ENCODE measurements at places on chromosomes 2 and 18.

- no peak for DNase-seq
These were observed 13.9 kb downstream of the FN1 start for GRCh38 chr2:215421859-215422461.

- no peak for DNase-seq
These were observed at the start of gene EMILIN2 for GRCh38 chr18:2846636-2847316. EMILIN2 (plus strand) TSS chr18:2847006; CDS start chr18:2847189, 183 bp downstream.

GRCh38 chr18:65435534-65435933, 315.3 kb upstream of the CDH7 start:
- DNase-seq, result no peak

GRCh38 chr2:176592216-176592615, 323.0 kb downstream of the MTX2 start:
- no peak for DNase-seq

- DNase-seq, result no peak
These were observed 31.3 kb downstream of the KIAA2012 start for GRCh38 chr2:202104286-202104870.

GRCh38 chr18:11064106-11064505, 85.3 kb downstream of the PIEZO2 start:
- DNase-seq, result no peak

DNA sequence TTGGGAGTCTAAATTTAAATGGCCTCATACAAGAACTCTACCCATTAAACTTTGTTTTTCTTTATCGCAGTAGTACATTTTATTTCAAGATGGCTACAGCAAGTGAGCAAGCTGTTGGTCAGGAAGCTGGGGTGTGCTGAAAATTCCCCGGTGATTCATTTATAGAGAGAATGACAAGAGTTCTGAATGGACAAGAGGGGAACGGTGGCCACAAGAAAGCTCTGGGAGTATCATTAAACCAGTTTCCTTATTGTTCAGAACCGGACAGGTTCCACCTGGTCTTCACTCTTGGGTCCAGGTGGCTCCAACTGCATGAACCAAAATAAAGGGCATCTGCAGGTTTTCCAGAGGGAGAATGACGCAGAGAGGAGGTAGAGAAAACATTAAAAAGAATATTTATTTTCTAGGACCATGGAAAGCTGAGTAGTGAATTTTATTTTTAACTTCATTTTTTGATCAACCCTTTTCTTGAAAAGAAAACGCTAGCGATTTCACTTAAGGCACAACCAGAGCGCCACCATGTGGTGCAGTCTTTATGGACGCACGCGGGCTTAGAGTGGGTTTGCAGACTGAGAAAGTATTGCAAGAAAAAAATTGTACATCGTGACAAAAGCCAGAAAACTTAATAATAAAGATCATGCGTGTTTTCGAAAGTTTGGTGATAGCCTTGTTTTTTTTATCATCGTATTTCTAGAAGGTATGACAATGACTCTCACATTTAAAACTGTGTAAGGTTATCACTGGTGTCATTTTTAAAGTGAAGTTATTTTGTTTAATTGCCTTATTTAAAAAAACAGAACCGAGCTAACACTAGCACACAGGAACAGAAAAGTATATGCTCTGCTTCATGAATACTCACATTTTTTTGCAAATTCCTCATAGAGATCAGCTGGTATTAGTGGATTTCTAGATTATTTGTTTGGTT, 97.9 kb upstream of the NOL4 start:
- DNase-seq, result peak; percentile 11

- DNase-seq, result peak; percentile 70
These were observed 36.1 kb upstream of the GPD2 start for GRCh38 chr2:156399950-156400705.

DNA sequence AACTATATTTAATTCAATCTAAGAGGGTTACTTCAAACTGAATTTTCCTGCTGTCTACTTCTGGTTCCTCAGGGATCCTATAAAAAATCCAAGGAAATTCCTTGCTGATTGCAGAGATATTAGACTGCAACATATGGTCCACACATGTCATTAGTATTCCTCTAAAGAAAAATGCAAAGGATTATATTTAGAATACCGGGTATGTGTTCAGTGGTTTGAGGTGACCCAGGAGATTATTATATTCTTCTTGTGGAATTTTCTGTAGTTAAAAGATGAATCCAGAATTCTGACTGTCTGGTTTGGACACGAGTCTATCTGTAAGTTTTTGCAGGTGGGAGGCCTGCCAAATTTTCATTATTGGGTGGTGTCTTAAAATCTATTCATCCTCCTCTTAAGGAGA, 18.2 kb downstream of the HOXD1 start:
- DNase-seq, result no peak

DNA sequence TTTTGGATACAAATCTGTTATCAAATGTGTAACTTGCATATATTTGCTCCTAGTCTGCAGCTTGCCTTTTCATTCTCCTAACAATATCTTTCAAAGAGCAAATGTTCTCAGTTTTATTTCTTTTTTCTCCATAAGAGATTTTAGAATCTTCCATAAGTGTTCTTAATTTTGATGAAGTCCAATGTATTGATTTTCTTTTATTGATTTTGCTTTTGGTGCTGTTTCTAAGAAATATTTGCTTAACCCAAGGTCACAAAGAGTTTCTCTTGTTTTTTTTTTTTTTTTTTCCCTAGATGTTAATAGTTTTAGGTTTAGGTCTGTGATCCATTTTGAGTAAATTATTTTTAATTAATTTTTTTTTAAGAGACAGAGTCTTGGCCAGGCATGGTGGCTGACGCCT, 75.8 kb upstream of the SPRED2 start:
- no peak for DNase-seq

DNA sequence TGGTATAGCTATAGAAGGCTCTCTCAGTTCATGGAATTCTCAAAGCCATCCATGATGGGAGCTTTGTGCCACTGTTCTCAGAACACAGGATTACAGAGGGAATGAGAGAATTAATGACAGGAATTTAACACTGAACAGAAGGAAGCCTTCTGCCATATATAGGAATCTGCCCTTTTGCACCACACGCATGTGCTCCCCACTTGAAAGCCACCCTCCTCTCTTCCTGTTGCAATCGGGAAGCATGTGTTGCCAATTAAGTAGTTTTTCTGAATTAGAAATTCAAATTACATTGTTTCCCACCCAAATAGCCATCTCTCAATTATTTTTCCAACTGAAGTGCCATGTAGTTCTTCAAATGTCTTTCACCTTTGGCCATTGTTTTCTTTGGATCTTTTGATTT, 71.3 kb downstream of the C1D start:
- no peak for DNase-seq

DNA sequence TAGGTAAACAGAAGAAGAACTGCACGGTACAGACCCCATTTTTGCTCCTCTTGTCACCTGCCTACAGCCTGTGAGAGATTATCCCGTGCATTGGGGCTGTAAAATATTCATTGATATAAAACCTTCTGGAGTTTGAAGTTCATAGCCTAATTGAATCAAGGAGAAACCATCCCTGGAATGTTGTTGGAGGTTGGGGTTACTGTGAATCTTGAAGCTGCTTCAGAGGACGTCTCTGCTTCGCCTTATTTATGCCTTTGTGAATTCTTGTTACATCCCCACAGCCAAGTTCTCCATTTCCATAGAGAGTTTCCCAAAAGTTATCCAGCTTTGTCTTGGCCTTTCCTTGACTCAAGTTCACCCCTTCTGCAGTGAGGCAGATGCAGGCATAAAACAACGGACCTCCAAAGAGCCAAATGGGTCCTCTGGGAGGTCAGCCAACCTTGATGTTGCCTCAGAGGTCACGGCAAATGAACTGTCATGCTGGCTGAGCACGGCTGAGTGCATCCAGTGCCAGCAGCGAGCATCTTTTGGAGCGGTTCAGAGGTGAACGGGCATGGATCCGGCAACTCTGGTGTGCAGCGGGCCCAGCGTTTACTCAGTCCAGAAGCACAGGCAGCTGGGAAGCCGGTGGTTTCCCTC, 317.6 kb downstream of the PRKCE start:
- DNase-seq, result no peak

GRCh38 chr2:19505-19904, 26.8 kb downstream of the FAM110C start:
- no peak for DNase-seq

GRCh38 chr2:222907790-222908441, 47.1 kb downstream of the ACSL3 start:
- no peak for DNase-seq

DNA sequence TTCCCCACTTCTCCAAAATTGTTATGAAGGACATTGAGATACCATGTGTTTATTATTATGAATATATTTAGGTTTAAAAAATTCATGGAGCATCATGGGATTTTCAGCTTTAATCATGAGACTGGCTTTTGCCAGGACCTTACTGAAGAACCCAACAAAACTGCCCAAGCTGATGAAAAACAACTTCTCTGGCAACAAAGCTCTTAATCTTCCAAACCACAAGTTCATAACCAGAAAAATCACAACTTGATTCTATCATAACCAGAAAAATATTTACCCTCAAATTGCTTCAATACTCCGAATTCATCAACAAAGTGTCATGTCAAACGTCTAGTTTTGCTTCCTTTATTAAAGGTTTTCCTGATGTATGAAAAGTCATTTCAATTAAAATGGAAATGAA, 971.8 kb upstream of the ACVR2A start:
- no peak for DNase-seq

DNA sequence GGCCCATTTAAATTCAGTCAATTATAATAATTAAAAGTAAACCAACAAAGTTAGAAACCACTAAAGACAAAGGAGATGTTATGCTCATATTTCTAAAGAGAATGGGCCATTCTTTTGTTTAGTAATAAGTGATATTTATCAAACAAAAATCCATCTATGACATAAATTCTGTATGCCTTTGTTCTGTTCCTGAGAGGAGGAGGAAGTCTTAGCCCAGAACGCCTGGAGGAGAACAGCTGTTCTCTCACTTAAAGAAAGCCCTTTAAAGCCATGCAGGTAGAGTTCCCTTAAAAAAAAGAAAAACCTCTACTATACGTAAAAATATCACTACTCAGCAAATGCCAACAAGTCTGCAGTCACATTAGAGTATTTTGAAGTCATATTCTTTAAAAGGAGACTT, 15.5 kb downstream of the LAMA1 start:
- no peak for DNase-seq

DNA sequence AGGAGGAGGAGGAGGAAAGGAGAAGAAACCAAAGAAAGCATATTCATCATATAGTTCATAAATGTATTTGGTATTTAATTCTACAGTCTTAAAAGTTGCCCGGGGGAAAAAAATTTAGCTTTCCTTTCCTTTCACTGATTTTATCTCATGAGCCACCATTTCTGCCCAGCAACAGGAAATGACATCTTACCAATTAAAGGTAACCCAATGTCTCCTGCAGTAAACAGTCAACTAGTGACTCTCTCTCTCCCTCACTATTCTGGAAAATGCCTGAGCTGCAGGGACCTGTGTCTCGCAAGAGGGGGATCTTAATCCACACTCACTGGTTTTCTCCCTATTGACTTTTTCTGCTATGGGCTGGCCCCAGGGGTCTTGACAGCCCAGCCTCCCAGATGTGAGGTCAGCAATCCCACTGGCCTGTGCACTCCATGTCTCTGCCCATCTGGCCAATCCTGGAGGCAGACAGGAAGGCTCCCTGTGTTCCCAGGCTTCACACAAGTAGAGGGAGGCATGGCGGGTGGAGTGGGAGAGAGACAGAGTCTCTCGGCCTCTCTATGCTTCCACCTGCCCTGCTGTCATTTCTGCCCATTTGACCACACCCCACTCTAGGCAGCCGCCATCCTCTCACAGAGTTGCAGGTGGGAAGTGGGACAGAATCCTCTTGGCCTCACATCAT, 85.4 kb upstream of the CABLES1 start:
- no peak for DNase-seq

DNA sequence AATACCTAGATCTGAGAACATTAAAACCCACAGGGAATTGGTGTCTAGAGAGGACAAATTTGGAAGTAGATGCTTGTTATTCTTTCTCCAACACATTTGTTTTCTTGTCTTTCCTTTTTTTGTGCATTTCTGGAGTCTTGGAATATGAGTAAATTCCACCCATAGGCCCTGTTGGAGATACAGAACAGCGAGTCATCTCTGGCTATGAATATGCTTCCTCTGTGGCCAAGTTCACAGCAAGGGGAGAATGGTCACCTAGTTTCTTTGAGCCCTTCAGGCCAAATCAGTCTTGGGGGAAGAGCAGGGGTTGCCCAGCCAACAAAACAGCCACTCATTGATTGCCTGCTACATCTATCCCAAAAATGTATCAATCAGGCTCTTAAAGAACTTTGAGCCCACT, 31.3 kb downstream of the SP140L start:
- no peak for DNase-seq

- DNase-seq, result no peak
These were observed 7.7 kb upstream of the OXER1 start for GRCh38 chr2:42771546-42772153.

GRCh38 chr2:8999102-8999446, 4.4 kb downstream of the MBOAT2 start:
- no peak for DNase-seq

GRCh38 chr2:129318581-129319421, 660.7 kb upstream of the RAB6C start:
- no peak for DNase-seq

DNA sequence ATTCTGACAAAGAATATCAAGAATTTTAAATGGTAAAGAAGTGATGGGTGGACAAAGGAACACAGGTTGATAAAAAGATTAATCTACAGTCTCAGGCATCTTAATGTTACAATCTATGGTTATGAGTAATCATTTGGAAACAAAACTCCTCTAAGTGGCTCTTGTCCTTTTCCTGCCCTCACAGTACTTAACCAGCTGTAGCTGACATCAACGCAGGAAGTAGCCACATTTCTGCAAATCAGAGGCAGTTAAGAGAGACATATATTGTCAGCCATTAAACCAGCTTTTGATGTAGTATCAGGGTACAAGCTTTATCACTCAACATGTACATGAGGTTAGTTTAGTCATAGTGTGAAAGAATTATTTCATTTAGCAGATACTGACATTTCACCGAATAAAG, 244.6 kb downstream of the NR4A2 start:
- no peak for DNase-seq

- DNase-seq, result no peak
These were observed 42.5 kb downstream of the RASGRP3 start for GRCh38 chr2:33518929-33519328.

DNA sequence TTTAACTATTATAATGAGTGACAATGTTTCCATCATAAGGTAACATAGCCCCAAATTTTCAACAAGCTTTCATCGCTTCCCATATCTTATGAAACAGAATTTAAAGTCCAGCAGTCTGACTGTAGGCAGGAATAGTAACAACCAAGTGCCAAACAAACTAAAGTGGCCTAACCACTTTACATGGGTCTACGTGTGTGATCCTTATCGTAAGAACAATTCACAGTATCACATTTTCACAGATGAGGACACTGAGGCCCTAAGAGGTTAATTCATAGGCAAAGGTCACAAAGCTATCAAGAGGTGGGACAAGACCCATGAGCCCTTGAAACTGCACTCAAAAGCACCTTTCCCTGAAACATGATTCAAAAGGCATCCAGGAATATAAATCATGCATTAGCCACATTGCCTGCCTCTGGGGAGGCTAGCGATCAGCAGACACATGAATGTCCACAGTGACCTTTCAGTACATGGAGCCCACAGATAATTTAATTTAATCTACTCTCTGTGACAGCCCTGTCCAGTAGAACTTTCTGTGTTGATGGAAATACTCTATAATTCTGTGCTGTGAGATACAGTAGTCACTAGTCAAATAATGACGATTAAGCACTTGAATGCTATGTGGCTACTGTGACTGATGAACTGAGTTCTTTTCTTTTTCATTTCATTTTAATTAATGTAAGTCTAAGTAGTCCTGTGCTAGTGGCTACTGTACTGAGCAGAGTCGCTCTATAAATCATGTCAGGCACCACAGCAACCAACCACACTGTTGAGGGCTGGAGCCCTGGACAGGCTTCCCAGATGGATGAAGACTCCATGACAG, 30.3 kb downstream of the KIDINS220 start:
- DNase-seq, result no peak
